ENCODE measurements at places on chromosomes 11 and 22.

GRCh38 chr11:59997800-59998199 lies 19.2 kb upstream of the OOSP4B start:
- no peak for DNase-seq

DNA sequence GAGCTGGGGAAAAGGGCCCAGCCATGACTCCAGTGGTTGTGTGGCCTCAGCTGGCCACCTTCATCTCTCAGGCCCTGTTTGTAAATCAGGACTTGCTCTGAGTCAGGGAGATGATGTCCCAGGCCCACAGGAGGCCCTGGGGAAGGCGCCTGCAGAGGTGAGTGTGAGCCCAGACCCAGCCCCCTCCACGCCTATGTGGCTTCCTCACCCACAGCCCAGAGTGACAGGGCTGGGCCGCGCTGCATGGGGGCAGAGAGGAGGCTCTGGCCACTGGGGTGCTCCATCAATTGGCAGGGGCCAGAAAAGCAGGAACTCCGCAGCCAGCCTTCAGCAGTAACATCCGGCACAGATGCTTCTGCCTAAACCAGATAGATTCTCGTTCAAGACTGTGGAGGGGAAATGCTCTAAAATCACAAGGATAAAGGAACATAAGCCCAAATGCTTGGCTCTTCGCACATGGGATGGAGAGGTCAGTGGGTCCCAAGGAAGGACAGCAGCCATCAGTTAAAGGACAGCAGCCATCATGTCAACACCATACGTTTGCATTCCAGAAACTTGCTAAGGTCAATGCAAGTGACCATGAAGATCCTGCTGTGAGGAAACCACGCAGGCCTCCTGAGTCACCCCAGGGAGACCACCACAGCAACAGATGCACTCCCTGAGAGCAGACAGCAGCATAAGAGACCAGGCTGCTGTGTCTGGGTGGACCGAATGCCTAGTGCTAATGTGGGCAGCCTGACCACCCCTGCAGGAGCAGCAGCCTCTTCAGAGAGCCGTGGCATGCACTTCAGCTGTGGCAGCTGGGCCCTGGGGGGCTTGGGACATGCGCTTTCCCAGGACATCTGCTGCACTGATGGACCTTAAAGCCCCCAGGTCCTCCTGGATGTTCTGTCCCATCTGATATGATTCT lies 28.3 kb downstream of the OSBPL5 start:
- DNase-seq, result no peak

DNA sequence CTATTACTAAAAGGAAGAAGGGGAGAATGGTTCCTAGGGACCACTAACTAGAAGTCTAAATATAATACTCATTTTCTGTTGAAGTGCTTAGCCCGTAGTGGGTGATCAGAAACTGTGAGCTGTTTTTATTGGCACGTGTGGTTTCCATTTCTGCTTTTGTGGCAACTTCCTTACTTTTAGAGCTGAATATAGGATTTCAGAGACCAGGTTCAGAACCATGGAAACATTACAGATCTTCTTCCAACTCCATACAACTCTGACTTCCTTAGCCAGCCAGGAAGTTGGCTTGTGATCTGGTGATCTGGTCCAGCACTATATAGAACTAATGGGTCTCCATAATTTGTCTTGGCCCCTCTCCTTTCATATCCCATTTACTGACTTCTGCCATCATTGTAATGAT lies 2.6 kb upstream of the ME3 start:
- no peak for DNase-seq

DNA sequence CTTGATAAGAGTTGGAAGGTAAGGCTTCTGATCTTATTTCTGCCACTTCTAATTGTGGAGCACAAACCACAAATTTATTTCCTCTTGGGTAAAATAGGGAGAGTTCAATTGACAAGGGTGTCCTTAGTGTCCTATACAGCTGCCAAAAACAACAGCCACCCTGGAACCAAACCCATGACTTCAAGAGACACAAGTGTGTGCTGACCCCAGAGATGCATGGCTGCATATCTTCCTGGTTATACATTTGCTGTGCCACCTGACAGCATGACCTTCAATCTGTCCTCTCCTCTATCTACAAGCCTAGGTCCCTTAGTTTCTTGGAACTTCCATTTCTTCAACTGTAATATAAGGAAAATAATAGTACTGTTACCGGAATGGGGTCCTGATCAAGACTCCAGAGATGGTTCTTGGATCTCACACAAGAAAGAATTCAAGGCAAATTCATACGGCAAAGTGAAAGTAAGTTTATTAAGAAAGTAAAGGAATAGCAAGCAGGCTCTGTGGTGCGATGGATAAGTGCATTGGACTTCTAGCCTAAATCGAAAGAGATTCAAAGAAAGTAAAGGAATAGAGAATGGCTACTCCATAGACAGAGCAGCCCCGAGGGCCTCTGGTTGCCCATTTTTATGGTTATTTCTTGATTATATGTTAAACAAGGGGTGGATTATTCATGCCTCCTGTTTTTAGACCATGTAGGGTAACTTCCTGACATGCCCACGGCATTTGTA lies 15.5 kb upstream of the TMEM123 start:
- no peak for DNase-seq

DNA sequence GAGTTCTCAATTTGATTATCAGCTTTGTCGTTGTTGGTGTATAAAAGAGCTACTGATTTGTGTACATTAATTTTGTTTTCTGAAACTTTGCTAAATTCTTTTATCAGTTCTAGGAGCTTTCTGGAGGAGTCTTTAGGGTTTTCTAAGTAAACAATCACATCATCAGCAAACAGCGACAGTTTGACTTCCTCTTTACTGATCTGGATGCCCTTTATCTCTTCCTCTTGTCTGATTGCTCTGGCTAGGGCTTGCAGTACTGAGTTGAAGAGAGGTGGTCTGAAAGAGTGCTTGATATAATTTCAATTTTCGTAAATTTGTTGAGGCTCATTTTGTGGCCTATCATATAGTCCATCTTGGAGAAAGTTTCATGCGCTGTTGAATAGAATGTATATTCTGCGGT lies 213.0 kb downstream of the DLG2 start:
- no peak for DNase-seq

- DNase-seq, result no peak
Measured at GRCh38 chr11:117011541-117011898, 86.7 kb downstream of the SIK3 start.

DNA sequence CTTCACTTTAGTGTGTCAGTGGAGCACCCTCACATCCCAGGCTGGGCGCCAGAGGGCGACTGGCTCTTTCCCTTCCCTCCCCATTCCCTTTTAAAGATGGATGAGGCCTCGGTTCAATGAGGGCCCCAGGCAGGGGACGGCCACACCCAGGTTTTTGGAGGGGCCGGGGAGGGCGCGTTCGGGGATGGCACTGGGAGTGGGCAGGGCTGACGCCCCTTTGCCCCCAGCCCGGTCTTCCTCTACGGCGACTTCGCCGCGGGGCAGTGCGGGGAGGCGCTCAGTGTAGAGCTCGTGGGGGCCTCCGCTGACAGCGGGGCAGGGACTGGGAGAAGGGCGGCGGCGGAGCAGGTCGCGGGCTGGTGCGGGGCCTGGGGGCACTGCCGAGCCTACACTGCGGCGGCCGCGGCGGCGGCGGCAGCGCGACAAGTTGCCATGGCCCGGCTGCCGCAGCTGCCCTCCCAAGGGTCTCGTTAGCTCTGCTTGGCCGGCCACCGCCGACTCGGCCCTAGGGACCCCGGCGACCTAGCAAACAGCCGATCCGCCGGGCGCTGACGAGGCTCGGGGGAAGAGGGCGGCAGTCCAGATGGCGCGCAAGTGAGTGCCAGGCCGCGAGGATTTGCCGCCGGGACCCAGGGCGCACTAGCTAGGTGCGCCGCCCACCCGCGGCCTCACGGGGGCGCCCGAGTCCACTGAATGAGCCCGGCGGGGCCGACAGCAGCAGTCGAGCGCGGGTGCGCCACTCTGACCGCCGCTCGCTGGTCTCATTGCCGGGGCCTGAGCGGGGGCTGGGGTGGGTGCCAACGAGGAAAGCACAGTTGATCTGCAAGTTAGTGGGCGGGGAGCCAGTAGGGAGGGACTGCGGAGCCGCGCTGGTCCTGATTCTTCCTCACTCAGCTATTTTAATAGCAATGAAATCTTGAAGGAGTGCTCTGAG lies 92.7 kb downstream of the RRM1 start:
- DNase-seq, result peak; percentile 94

GRCh38 chr11:68841718-68842426 lies at the start of gene CPT1A:
TSS of gene CPT1A (minus strand) at chr11:68841916. CDS start at chr11:68815474, 26,442 bp downstream.
- peak; percentile 71 for DNase-seq

DNA sequence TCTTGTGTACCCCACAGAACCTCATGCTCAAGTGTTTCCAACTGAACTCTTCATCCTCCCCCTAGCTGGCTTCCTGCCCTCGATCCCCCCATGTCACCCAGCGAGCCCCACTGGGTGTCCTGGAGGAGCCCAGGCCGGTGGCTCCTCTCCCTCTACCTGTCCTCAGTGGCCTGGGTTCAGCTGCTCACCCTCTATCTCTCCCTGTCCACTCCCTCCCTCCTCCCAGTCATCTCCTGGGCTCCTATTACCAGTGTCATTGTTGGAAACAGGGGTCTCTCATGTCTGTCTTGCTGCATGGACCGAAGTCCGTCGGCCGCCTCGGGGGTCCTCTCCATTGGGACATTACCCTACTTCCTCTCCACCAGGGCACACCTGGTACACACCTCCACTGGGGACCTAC lies 12.9 kb upstream of the MPPED1 start:
- DNase-seq, result no peak
